ENCODE measurements at places on chromosomes 2 and 18.

DNA sequence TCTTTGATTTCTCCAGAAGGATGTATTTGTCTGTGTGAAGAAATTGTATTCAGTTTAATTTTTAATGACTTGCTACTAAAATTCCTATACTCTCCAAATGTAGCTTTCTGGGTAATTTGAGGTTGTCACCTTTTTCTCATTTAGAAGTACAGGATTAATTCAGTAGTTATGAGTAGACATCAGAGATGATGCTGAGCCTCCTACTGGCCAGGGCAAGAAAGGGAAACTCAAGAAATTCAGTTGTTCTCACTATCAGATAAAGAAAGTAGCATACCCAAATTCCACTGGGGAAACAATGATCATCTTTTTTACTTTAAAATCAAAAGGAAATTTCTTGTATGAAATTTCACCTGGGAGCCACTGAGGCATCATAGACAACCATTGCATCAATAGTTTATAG lies 199.4 kb downstream of the SATB2 start:
- no peak for DNase-seq

DNA sequence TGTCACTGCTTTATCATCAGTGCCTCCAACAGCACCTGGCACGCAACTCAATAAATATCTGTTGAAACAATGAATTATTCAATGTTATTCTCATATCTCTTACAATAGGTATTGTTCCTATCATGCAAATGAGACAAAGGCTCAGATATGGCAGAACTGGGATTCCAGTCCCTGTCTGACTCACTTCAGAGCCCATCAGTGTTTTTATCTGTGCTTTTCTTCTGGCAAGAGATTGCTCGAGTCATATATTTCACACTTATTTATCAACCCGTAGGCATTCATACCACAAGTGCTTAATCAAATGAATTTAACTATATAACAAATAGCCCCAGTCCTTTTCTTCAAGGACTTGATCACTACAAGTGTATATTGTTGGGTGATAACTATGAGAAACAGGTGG lies 76.4 kb upstream of the TSPYL6 start:
- DNase-seq: no peak

GRCh38 chr2:20008703-20009102 lies 3.8 kb downstream of the MATN3 start:
- DNase-seq: no peak

DNA sequence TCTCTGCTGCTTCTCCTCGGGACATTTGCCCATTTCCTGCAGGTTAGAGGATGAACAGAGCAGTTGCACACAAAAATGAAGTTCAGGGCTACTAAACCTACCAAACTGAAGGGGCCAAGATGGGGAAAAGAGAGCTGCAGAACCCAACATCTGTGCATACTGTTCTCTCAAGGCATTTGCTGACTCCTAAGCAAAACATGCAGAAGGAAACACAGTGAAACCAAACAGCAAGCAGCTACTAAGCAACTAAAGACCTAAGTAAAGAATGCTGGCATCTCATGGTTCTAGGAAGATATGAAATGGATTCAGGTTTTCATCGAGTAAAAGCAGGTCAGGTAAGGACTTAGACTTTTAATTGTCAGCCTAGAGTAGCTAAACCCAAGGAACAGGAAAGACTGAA lies 111.9 kb upstream of the SYT4 start:
- DNase-seq: no peak

DNA sequence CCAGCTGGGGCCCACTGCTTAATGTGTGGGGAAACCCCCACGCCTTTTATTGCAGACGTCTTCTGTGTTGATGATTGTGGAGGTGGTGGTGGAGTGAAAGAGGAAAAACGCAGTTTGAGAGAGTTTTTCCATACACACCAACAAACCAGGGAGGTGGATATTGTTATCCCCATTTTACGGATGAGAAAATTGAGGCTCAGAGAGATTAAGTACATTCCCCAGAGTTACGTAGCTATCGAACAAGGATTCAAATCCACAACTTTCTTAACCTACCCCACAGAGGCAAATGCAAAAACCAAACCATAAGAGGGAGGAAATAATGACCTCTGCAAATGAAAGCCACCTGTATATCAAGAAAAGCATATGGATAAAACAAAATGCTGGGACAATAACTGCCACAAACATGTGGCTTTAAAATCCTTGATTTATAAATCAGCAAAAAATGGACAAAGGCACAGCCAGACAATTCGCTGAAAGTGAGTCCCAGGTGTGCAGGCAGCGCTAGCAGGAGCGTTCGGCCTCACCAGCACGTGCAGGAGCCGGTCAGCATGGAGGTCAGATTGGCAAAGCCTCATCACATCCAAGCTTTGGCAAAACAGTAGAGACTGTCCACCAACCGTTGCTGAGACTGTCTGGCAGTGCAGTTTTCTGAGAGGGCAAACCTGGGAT lies 12.6 kb upstream of the RAB17 start:
- no peak for DNase-seq

- peak; percentile 76 for DNase-seq
Observed at GRCh38 chr2:219279151-219279915, at the start of gene DNAJB2. Gene DNAJB2 (plus strand): TSS chr2:219279366. CDS start chr2:219279834, 468 bp downstream.

DNA sequence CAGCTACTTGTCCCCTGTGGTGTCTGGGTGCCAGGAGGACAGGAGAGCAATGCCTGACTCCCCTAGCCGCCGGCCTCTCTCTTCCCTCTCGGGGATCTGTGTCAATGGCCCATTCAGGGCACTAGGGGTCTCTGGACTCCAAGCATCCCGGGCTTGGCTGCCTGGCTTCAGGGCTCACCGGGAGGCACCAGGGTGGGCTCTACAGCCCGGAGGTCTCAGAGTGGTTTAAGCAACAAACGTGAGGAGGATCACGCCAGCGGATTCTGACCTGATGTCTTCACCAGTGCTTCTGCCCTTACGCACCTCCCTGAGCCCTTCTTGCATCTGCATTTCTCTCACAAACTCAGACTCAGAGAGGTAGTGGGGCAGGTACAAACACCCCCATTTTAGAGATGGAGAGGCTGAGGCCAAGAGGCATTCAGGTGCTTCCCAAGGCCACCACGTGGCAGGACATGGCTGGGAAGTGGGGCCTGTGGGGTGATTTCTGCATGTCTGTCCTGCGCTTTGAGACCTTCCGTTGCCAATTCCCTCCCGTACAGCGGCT lies 243.0 kb downstream of the CELF4 start:
- DNase-seq: no peak

GRCh38 chr2:181957668-181958067 lies 28.0 kb upstream of the PPP1R1C start:
- DNase-seq: no peak

- DNase-seq: no peak
Observed at GRCh38 chr2:226832061-226832460, 3.8 kb upstream of the RHBDD1 start.

- DNase-seq: no peak
Observed at GRCh38 chr2:163246135-163246534, 407.6 kb upstream of the KCNH7 start.

DNA sequence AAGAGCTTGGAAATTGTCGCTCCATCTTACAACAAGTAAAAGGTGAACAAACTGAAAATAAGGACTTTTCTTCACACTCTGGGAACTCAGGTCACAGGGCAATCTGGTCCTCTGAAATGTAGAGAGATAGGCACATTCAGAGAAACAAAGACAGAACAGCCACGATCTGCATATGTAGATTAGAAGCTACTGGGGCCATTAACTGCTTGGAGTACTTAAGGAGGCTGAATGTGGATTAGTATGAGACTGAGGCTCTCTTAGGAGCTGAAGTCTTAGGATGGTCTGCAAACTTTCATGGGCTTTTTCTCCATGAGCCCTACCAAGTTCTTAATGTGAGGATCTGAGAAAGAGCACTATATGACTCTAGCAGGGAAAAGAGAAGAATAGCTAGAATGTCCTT lies 265.3 kb upstream of the NXPH2 start:
- no peak for DNase-seq

- no peak for DNase-seq
Observed at GRCh38 chr18:40769786-40770185, 1185.2 kb upstream of the PIK3C3 start.

- no peak for DNase-seq
Observed at GRCh38 chr18:3489462-3489861, 39.5 kb downstream of the TGIF1 start.

GRCh38 chr2:168660870-168661862 lies 141.3 kb upstream of the NOSTRIN start:
- no peak for DNase-seq

GRCh38 chr18:37694516-37694915 lies 128.9 kb upstream of the CELF4 start:
- DNase-seq: no peak
